ENCODE measurements at places on chromosomes 3 and 15. TPM values are rescaled to one million over a fixed set of nuclear protein-coding genes. Genes with fewer than 3 reads are reported as not detected.

- no peak for DNase-seq
Observed at GRCh38 chr15:32919749-32920414, 202.1 kb downstream of the GREM1 start.

GRCh38 chr3:167651826-167652225, 1.9 kb downstream of the WDR49 start:
- no peak for DNase-seq

- no peak for DNase-seq
Observed at GRCh38 chr3:178706411-178706810, 170.2 kb downstream of the KCNMB2 start.

GRCh38 chr3:146223401-146224373, 27.2 kb downstream of the PLSCR4 start:
- no peak for DNase-seq

- DNase-seq, result no peak
Observed at GRCh38 chr3:152626226-152626625, 208.7 kb upstream of the P2RY1 start.

DNA sequence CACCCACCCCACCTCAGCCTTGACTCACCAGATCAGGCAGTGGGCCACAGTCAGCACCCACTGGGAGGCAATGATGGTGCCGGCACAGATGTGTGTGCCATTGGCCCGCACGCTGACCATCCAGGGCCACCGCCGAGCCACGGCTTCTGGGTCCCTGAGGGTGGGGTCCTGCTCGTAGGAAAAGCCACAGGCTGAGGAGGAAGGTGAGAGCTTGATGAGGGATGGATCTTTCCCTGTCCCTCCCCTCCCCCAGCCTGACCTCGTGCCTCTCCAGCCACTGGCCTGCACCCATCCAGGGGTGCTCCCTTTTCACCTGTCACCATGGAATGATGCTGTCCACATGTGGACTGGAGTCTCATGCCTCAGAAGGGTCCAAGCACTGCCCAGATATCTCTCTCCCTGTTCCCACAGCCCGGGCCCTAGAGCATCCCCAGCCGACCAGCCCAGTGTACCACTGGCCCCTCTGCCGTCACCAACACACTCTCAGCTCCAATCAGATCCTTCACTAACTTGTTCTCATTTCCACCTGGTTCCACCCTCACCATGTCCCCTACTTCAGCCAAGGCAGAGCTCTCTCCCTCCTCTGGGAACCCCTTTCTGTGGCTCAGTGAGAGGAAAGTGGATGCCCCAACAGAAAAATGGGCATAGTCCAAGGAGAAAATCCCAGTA, 2.0 kb downstream of the PRSS50 start:
- peak; percentile 1 for DNase-seq

- no peak for DNase-seq
Observed at GRCh38 chr15:71118881-71119632, 3.8 kb downstream of the THSD4 start.

- DNase-seq, result no peak
Observed at GRCh38 chr15:100191161-100191560, 150.6 kb downstream of the ADAMTS17 start.

DNA sequence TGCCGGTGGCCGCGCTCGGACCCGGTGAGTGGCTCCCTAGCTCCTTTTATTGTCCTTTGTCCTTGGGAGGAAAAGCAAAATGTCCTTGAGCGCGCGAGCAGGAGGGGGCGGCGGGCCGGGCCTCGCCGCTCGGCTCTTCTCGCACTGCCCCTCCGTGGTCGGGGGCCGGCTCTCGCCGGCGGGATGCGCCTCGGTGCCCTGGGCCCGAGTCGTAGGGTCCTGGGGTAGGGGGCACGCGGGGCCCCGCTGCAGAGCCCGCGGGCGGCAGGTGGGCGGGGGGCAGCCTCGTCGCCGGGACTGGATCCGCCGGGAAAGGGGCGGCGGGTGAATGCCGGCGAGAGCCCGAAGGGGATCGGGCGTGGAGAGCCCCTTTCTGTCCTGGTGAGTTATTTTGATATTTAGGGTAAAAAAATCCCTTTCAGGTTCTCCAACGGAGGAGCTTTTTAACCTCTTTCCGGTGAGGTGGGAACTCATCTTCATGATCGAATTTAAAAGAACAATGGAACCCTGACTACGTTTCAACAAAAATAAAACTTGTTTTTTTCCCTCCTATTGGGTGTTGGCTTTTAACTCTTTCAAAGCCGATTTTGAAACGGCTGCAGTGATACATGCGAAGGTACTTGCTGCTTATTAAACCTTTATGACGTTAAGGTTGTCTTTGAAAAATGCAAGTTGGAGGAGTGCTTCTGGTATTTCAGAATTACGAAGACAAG, 16.8 kb upstream of the CHD2 start:
- peak; percentile 41 for DNase-seq

- no peak for DNase-seq
Observed at GRCh38 chr3:62638316-62638715, 236.9 kb downstream of the CADPS start.

DNA sequence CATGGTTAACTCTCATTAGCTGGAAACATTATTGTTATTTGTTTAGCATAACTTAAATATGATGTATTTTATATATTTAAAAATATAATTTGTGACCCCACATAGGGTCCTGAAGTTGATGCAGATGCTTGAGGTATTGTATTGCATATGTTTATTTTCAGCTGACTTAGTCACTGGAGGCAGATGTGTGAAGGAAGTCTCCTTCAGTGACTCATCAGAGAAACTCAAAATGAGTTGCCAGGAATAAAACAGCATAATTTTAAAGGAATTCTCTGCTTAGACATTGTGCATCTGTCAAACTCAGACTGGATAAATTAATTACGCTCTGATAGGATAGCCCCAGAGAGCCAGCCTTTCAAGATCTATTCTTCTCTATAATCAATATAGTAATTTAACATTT, 7.9 kb upstream of the OR4F6 start:
- DNase-seq, result no peak

DNA sequence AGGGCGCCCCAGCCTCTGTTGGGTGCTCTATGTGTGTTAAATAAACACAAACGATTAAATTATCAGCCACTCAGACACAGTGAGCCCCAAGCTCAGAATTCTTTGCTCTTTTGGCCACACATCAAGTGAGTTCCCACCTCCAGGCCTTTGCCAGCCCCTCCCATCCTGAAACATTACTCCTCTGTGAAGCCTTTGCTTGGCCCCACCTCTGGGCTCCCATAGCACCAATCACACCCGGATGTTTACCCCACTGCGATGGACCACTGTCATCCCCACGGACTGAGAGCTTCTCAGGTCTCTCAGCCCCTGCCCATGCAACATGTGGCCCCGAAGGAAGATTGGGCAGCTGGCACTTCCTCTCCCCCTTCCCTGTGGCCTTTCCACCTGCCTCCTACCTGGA, 85.1 kb downstream of the NUP210 start:
- DNase-seq, result no peak

DNA sequence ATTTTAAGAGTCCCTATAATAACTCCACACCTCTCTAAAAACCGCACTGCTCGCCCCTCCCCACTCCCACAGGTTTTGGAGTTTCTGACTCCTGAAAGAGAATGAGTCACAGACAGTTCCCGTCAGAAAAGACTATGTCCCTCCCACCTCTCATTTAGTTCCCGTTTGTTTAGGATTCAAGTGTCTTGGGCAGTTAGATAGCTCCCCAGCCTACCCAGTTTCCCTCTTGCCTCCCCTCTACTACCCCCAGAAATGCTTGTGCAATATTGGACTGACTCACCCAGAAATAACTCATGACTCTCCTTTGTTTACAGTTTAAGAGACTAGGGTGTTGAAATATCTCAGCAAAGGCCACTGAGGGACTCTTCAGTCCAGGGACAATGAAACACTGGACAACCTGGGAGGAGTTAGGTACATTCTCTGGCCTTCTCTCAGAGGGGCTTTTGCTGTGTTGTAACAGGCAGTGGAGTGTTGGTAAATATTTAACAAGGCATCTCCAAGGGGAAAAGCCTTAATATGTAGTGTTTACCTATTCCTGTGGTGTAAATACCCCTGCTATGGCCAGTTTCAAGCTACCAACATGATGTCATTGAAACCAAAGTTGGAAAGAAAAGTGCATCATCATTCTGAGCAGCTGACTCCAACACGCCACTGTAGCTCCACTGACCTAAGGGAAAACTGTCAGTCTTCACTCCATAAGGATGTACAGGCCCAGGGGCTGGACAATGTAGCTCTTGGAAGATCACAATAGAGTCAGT, 96.1 kb upstream of the CHD2 start:
- peak; percentile 40 for DNase-seq

DNA sequence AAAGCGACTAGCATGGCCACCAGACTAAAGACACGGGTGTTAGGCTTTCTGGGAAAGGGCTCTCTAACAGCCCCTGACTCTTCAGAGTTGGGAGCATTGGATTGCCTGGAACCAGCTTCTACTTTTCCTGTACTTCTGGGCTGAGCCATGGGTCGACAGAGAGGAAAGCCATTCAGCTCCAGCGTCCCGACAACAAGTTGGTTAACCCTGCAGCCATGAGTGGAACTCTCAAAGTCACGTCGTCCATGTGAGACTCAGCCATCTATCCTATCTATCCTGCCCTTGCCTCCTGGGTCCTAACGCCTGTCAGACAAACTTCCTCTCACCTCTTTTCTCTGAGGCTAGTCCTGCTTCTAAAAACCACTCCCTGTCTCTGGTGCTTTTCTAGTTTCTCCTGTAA, 32.6 kb upstream of the TBC1D5 start:
- no peak for DNase-seq

- no peak for DNase-seq
Observed at GRCh38 chr3:60386306-60386705, 864.9 kb downstream of the FHIT start.

DNA sequence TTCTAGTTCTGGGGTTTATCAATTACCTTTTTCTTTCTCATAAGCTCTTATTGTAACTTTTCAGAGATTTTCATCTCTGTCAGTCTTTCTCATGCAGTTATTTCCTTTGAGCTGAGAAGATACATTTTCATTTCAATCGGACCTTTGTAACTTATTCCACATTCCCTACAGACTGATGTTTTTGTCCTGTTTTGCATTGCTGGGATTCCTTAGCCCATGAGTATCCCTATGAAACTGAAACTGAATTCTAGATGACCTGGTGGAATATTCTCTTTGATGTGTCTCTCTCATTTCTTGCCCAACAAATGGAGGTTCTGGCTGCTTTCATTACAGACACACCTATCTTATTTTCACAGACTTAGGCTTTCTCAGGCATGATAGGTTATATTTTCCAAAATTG, 10.5 kb upstream of the EPHA6 start:
- DNase-seq, result no peak

DNA sequence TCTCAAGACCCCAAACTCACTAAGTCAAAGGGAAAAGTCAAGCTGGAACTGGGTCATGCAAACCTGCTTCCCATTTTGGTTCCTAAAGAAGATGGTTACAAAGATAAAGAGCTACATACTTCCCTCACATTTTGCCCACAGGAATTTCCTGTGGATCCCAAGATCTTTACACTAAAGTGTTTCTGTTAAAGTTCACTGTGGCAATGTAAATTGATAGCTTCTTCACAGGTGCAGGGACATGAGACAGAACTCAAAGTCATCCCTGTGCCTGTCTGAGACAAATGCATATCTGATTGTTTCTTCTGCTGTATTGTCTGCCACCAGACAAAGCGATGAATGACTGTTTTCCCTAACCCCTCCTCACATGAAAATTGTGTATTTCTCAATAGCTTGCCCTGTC, 567.8 kb downstream of the ZIC1 start:
- DNase-seq, result no peak

GRCh38 chr15:81043281-81043934, 42.7 kb downstream of the TLNRD1 start:
- DNase-seq, result no peak

GRCh38 chr3:178195824-178196223, 340.4 kb upstream of the KCNMB2 start:
- DNase-seq, result no peak

- no peak for DNase-seq
Observed at GRCh38 chr3:124553178-124553577, 177.1 kb upstream of the UMPS start.

DNA sequence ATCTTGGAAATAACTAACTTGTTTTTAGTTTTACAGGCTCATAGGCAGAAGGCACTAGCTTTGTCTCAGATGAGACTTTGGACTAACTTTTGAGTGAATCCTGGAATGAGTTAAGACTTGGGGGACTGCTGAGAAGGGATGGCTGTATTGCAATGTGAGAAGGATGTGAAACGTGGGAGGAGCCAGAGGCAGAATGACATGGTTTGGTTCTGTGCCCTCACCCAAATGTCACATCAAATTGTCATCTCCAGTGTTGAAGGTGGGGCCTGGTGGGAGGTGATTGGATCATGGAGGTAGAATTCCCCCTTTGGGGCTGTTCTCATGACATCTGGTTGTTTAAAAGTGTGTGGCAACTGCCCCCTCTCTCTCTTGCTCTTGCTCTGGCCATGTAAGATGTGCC, 28.8 kb upstream of the CCDC50 start:
- no peak for DNase-seq

DNA sequence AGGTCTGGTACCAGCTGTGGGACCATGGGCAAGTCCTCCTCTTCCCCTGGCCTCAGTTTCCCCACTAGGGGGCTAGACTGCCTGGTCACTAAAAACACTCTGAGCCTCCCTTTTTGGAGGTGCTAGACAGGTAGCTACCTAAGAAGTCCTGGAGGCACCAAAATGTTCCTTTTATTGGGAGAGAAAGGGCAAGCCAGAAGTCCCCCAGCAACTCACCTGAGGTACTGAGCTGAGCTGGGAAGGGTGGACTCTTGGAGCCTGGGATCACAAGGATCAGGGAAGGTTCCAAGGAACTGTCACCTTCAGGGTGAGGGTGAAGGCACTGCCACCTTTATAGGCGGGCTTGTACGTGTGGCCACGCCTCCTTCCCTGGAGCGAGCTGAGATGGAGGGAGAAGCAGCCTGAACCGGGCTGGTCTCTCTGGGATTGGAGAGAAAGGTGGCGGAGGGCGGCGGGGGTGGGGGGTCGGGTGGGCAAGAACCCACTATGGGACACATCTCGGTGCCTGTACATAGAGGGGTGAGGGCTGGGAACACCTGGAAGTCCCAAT, at the start of gene CYP1A1:
Gene CYP1A1 (minus strand): TSS at position 304 of the 550 bp plus-strand sequence. CDS start 2,431 bp downstream, outside the sequence.
- no peak for DNase-seq

DNA sequence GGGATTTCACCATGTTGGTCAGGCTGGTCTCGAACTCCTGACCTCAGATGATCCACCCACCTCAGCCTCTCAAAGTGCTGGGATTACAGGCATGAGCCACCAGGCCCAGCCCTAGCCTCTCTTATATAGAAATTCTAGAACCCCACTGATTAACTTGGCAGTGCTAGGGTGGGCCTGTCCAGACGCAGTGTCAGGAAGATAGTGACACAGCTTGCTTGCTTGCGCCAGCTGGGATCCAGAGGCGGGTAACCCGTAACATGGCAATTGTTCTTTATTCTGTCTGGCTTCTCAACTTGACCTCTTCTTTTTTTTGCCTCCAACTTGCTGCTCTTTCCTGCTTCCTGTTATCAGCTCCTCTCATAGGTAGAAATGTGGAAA, 16.2 kb downstream of the CEP19 start:
- no peak for DNase-seq

GRCh38 chr15:31975830-31976229, 54.5 kb upstream of the CHRNA7 start:
- DNase-seq, result no peak

GRCh38 chr3:65153850-65154512, 466.2 kb upstream of the ADAMTS9 start:
- DNase-seq, result no peak

Gene TNFAIP8L3
- 9.3 TPM for total RNA-seq

Gene ZBBX
- total RNA-seq, result not detected

Gene GPR62
- 0.15 TPM for total RNA-seq

Gene RTP4
- total RNA-seq, result 0.86 TPM

Gene GOLGA6L7
- total RNA-seq, result not detected

Gene IL20RB
- total RNA-seq, result 0.32 TPM

Gene UCN2
- total RNA-seq, result 0.19 TPM

Gene CSTA
- not detected for total RNA-seq

Gene MON1A
- 5.8 TPM for total RNA-seq

Gene NMB
- total RNA-seq, result 6.6 TPM

Gene CD86
- 1.3 TPM for total RNA-seq

Gene C3orf38
- total RNA-seq, result 13.1 TPM

Gene ACAP2
- total RNA-seq, result 13.3 TPM

Gene GOLGA6L4
- 1.8 TPM for total RNA-seq
